ENCODE measurements at places on chromosomes 16 and 17.

GRCh38 chr17:72766761-72767356 is 325.6 kb downstream of the SLC39A11 start:
- DNase-seq, result no peak

DNA sequence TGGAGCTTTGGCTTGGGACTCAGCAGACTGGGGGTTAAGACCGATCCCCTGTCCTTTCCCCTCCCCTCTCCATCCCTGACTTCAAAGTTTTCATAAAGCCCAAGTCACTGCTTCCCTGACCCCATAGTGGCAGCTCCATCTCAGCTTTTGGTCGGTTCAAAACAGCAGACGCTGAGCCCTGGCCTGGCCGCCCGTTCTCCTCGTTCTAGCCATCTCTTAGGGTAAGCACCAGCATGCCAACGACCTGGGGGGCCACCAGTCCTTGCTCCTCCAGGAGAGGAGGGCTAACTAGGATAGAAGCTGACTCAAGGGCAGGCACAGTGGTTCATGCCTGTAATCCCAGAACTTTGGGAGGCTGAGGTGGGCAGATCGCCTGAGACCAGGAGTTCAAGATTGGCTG is 1.5 kb upstream of the HIGD1B start:
- DNase-seq, result no peak

DNA sequence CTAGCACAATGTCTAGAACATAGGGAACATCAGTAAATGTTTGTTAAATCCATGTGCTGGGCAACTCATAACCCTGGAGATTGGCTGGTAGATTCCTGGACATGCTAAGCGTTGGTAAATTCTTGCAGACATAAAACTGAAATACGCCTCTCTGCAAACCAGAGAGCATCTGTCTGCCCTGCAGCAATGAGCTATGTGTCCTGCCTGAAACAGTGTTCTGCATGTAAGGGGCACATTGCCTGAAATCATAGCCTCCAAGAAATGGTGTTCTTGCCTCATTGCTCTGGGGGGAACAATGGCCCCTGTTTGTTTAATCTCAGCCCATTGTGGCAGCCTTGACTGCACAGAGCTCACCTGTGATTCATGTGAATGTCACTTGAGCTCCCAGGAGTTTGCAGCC is 113.5 kb upstream of the CCL2 start:
- no peak for DNase-seq

GRCh38 chr16:72532906-72533410 is 361.0 kb upstream of the PMFBP1 start:
- no peak for DNase-seq

DNA sequence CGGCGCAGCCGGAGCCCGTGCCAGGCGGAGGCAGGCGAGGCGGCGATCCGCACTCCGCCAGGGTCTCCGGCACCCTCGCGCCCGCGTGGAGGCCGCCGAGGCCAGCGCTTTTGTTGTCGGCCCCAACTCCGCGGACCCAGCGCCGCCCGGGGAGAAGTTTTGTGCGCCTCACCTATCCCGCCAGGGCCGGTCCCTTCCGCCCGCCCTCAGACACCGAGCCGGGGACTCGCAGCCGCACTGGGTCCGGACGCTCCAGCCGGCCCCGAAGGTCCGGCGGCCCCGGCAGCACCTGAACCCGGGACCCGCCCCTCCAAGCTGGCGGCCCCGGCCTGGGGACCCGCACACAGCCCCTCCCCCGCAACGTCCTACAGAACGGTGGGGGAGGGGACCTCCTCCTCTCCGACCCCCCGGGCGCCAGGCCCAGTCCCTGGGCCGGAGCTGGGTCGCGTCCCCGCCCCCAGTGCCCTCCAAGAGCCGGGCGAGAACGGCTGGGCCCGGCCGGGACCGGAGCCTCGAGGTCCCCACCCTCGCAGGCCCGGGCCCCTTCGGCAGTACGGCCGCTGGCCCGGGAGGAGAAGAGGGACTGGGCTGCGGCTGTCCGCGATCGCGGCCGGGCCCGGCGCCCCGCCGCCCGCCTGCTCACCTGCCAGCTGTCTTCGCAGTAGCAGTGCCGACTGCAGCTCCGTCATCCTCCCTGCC is 698 bp downstream of the UBE2G1 start:
- peak; percentile 30 for DNase-seq

GRCh38 chr16:25796239-25796638 is 104.5 kb downstream of the HS3ST4 start:
- DNase-seq, result no peak

DNA sequence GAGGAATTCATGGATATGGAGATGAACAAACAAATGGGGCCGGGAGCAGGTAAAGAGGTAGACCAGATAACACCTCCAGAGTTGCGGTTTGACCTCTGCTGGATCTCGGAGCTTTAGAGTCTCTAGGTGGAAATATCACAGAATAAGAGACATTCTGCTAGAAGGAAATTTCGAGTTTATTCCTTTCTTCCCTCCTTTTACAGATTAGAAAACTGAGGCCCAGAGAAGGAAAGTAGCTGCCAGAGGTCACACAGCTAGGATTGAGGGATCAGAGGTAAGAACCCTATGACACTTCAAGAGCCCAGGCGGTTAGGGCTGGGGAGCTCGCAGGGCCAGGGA is 7.7 kb upstream of the COL1A1 start:
- DNase-seq, result no peak

DNA sequence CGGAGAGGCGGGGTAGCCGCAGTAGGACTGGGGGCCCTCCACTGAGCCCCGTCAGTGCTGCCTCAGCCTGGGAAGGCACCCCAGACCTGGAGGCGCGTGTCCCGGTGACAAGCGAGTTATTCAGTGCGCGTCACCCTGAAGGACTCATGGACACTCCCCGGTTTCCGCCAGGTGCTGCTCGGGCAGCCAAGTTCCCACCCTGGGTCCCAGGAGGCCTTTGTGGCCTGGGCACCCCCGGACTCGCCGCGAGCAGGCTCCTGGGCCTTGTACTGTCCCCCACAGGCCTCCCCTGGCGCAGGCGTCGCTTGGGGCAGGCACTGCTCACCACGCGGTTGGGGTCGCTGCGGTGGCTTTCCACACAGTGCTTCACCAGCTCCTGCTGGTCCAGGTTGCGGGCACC is 7.6 kb downstream of the RNF166 start:
- no peak for DNase-seq

GRCh38 chr16:70677499-70678120 is 8.2 kb downstream of the MTSS2 start:
- no peak for DNase-seq

- no peak for DNase-seq
Measured at GRCh38 chr16:30472328-30472942, at the start of gene ITGAL. Gene ITGAL, plus strand, starts transcription at chr16:30472742. Its CDS starts 96 bp downstream, at chr16:30472838.

GRCh38 chr16:85313526-85314301 is 201.4 kb upstream of the CIBAR2 start:
- DNase-seq, result no peak

GRCh38 chr16:81831722-81832126 is 52.6 kb downstream of the PLCG2 start:
- no peak for DNase-seq

- DNase-seq, result no peak
Measured at GRCh38 chr16:79982361-79982760, 381.8 kb upstream of the MAF start.

DNA sequence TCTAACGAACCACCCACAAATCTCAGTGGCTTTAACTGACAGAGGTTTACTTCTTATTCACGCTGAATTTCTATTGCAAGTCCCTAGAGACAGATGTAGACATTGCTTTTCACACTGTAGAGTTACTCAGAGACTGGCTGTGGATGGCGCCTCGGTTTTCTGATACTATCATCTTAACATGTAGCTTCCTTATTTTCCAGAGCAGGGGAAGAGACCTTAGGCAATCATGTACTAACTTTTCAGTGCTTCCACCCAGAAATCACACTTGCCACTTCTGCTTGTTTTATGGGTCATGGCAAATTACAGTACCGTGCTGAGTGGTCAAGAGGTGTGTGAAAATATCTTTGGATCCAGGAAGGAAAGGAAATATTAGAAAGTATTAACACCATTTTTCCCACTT is 65.4 kb downstream of the MAF start:
- DNase-seq, result no peak

- no peak for DNase-seq
Measured at GRCh38 chr17:67855504-67856324, 30.4 kb downstream of the BPTF start.

DNA sequence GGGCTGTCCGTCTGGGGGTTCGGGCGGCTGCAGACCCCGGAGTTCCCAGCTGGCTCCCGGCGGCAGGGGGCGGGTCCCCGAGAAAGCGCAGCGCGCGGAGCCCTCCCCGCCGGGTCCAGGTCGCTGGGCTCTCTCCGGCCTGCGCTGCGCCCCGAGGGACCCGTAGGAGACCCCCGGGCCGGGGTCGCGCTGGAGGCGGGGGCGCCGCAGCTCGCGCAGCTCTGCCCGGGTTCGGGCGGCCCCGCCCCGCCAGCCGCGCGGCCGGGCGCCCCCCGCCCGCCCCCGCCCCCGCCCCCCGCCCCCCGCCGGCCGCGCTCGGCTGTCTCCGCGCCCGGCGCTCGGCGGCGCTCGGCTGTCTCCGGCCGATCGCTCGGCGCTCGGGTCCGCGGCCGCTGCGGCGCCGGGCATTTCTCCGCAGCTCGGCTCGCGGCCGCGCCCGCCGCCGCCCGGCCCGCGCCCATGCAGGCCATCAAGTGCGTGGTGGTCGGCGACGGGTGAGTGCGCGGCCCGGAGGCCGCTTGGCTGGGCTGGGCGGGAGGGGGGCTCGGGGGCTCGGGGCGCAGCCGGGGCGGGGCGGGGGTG is at the start of gene RAC3:
Gene RAC3 (plus strand): TSS at position 376 of the 582 bp plus-strand sequence. CDS start 84 bp downstream, at position 460.
- peak; percentile 78 for DNase-seq

GRCh38 chr17:49694847-49695697 is 12.7 kb downstream of the SLC35B1 start:
- peak; percentile 53 for DNase-seq

- DNase-seq, result no peak
Measured at GRCh38 chr16:6032438-6032837, 934.8 kb upstream of the EEF2KMT start.

DNA sequence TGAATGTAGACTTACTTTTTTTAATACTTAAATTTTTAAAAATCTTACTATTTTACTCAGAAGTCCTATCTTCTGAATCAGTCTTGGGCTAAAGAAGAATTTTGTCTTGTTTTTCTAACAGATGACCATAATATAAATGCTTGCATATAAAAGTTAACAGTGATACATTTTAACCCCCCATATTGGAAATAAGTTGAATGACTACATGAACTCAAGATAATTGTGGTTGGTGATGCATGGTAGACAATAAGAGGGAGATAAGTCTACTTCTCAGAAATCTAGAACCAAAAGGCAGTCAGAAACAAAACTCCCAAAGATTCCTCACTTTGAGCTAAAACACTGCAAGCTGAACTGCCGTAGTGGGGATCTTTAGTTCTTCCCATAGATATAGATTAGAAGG is 868.4 kb upstream of the SOX9 start:
- no peak for DNase-seq

DNA sequence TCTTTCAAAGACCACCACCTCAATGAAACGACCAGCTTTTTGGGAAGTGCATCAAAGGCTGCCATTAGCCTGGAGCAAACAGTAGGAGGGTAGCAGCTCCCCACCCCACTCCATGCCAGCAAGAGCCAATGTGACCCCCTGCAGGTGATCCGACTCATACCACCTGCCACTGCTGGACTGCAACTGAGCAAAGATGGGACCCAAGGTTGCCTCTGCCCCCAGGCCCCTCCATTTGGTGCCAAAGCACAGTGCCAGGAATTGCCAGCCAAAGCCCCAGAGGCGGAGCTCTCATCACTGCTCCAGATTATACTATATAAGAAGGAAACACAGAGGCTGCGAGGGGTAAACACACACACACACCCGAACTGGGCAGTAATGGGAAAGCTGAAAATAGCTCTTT is 8.3 kb downstream of the PITPNM3 start:
- DNase-seq, result no peak

DNA sequence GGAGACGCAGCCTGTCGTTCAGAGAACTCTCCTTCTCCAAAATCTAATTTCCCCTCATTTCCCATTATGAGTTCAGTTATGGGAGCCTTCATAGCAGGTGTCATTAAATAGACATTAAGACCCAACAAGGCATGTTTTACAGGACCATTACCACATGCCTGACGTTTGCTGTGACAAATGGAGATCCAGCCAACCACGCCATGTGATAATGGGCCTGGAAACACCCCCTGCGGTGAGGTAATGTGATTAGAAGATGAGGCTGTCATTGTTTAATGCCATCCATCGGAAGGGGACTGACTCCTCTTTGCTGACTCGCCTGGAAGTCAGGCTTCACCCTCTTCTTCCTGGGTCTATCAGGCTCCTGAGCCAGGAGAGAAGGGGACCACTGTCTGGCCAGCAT is 76.9 kb downstream of the WSCD1 start:
- no peak for DNase-seq

GRCh38 chr17:760371-760770 is 8.3 kb upstream of the GEMIN4 start:
- no peak for DNase-seq

GRCh38 chr16:397135-397661 is at the start of gene NME4:
Gene NME4, plus strand, starts transcription at chr16:397199. Its CDS starts 24 bp downstream, at chr16:397223.
- DNase-seq, result peak; percentile 56

DNA sequence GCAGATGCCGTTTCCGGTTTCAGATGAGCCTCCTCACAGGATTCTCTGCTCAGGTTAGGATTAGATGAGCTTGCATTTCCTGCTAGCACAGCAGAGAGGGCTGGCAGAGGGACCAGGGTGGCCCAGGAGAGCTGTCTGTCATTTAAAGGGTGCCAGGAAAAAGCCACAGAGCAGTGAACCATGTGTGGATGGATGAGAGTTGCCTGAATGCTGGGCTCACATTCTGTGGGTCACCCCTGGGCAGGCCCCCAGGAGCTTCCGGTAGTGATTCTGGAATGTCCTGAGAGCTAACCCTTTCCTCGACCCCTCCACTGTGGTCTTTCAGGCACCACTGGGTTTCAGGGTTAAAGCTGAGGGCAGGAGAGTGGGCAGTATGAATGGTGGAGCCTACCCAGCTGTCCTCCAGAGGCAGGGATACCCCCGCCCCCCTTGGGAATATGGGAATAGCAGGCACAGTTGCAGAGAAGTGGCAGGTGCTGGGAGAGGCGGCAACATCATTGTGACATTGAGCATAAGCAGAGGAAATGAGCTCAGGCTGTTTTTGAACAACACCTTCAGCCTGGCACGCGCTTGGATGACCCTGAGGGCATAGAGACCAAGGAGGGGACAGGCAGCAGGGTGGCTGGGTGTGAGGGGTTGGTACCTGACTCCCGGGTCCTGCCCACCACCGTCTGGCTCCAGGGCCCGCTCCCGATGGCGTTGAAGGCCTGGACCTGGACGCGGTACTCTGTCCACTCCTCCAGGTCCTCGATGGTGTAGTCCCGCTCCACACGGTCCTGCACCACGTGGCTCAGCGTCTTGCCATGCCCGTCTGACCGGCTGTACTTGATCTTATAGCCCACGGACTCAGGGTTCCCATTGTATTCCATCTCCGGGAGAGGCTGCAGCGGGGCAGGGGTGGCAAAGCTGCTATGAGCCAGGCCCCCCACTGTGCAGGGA is 83.0 kb upstream of the CDC42EP4 start:
- DNase-seq, result no peak

GRCh38 chr16:1416521-1416941 is 2.0 kb upstream of the UNKL start:
- DNase-seq, result no peak

GRCh38 chr17:82582213-82582612 is 62.7 kb downstream of the FOXK2 start:
- DNase-seq, result no peak

DNA sequence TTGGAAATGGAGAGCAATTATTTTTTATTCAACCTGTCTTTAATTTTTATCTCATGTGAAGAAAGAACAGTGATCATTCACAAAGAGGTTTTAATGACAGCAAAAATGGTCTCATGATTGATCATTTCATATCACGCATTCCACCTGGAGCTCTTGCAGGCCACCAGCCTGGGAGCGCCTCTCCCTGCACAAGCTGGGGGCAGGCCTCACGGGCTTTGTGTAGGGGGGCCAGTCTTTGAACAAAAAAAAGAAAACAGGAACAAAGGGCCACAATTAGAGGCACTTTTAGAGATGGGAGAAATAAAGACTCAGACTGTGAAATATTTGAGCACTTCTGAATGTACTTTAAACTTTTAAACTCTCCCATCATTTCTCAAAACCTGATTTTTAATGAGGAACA is 232.9 kb downstream of the CHD9NB start:
- DNase-seq, result no peak
